ENCODE measurements at places on chromosomes 5 and 9.

DNA sequence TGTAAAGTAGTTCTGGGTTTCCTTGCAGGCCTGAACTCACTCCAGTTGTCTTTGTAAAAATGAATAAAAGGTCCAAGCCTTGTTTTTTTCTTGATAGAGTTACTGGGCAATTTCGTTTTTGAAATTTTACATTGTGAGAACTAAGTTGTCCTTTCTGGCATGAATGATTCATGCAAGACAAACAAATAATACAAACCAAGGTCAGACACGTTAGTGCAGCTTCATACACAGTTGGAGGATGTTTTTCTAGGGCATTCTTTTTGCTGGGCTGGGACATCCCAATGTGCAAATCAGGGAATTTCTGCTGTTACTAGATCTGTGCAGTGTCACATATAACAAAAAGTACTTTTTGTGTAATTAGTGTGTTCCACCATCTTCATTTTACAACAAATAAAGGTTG, 96.0 kb downstream of the MEGF10 start:
- DNase-seq, result no peak

DNA sequence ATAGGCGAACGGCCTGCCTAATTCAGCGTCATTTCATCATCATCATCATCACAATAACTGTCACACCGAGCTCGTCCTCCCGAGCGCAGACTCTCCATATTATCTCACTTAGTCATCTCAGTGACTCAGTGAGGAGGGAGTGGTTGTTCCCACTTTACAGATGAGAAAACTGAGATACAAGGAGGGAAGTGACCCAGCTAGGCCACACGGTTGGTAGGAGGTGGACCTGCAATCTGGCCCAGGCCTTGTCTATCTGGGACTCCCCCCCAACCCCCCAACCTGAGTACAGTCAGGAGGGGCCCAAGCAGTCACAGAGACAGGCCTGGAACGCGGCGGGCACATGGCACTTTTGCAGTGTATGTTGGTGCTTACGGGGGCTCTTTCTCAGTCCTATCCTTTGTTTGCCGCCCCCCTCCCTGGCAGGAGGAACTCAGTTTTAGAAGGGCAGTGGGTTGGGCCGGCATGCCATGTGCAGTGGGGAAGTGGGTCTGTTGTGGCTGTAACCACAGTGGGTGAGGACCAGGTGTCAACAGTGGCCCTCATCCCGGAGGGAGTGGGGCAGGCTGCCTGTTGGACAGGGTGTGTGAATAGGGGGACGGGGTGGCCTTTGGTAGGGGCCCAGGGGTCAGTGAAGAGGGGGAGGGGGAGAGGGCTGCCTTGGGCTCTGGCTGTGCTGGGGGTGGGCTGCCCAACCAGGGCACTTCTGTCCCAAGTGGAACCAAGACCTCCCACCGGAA, 1.7 kb upstream of the RXRA start:
- DNase-seq, result no peak

DNA sequence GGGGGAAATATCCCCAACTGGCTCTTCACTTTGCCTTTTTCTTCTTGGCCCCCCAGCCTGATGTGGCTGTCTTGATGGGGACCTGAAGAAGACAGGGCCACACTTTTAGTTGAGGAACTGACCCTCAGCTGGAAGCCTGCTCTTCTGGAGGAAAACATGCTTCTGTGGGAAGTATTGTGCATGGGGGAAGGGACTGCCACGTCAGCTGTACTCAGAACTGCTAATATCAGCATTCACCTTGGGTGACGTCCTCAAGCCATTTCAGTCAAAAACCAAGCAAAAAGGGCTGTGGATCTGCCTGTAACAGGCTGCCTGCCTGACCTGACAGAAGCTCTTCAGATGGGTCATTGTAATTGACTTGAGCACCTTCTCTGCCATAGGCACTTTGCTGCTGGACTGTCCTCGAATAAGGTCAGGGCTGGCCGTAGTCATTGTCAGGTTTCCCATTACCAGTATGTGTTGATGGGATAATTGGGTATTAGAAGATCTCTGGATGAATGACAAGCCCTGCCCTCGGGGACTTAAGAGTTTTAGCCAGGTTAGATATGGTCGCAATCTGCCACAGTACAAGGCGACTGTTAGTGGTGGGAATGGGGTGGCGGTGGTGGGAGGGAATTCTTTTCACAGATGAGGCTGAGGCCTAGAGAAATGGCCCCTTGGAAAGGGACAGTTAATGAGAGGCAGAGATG, 10.4 kb downstream of the RAI14 start:
- no peak for DNase-seq

- DNase-seq, result no peak
These were observed 4.6 kb downstream of the RAPGEF6 start for GRCh38 chr5:131630208-131630962.

DNA sequence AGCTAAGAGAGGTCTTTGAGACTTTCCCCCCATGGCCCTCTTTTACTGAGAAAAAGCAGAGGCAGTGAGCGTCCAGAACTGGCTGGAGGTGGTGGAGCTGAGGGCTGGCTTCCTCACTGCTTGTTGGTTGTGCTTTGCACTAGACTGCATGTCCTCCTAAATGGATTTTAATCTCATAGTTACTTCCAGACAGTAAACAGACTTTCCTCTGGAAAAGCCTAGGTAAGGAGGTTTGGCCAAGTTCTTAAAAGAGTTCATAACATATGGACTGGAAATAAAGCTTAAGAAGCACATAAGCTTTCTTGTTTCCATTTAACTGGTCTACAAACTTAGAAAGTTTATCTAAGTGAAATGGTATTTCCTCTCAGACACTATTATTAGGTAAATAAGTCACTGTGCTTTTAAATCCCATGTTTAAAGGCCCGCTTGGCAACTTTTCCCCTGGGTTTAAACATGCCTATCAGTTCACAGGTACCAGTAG, 2.0 kb downstream of the ASPN start:
- no peak for DNase-seq

- DNase-seq, result no peak
These were observed 340.3 kb downstream of the KDM4C start for GRCh38 chr9:7097785-7098752.

- no peak for DNase-seq
These were observed 233.8 kb downstream of the GADD45G start for GRCh38 chr9:89838621-89839020.

- no peak for DNase-seq
These were observed 137.3 kb upstream of the KLF9 start for GRCh38 chr9:70551801-70552200.

DNA sequence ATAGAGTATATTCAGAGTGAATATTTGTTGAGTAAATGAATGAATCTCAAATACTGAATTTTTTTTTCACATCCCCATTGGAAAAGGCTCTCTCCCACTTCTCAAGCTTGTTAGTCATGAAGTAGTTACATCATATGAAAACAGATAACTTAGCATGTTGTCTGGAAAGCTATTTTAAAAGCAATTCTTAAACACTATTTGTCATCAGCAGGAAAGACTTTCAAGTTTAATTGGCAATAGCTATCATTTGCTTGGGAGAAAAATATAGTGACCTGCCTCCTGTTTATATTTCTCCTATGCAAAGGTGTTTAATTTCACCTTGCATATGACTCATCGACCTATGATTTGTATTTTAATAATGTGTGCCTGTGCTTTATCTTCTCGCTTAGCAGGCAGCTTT, 499.8 kb upstream of the GRIA1 start:
- DNase-seq, result no peak

DNA sequence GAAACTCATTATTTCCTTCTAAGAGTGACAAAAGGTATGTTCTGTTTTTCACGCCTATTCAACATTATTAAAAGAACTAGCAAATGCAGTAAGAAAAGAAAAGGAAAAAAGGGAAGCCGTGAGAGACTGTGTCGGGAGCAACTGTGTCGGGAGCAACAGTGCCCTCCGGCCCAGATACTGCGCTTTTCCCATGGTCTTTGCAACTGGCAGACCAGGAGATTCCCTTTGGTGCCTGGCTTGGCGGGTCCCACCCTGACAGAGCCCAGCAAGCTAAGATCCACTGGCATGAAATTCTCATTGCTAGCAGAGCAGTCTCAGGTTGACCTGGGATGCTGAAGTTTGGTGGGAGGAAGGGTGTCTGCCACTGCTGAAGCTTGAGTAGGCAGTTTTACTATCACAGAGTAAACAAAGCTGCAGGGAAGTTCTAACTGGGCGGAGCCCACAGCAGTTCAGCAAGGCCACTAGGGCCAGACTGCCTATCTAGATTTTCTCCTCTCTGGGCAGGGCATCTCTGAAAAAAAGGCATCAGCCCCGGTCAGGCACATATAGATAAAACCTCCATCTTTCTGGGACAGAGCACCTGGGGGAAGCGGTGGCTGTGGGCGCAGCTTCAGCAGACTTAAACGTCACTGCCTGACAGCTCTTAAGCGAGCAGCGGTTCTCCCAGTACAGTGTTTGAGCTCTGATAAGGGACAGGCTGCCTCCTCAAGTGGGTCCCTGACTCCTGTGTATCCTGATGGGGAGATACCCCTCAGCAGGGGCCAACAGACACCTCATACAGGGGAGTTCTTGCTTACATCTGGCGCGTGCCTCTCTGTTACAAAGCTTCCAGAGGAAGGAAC, 1237.4 kb upstream of the CDH18 start:
- DNase-seq, result no peak

- no peak for DNase-seq
These were observed 137.9 kb upstream of the OTULINL start for GRCh38 chr5:14443671-14444093.

GRCh38 chr5:67092535-67092934, 104.1 kb downstream of the CD180 start:
- no peak for DNase-seq

- no peak for DNase-seq
These were observed 1185.5 kb upstream of the WWC1 start for GRCh38 chr5:167105941-167106340.

GRCh38 chr5:90939211-90939610, 380.6 kb downstream of the ADGRV1 start:
- no peak for DNase-seq

DNA sequence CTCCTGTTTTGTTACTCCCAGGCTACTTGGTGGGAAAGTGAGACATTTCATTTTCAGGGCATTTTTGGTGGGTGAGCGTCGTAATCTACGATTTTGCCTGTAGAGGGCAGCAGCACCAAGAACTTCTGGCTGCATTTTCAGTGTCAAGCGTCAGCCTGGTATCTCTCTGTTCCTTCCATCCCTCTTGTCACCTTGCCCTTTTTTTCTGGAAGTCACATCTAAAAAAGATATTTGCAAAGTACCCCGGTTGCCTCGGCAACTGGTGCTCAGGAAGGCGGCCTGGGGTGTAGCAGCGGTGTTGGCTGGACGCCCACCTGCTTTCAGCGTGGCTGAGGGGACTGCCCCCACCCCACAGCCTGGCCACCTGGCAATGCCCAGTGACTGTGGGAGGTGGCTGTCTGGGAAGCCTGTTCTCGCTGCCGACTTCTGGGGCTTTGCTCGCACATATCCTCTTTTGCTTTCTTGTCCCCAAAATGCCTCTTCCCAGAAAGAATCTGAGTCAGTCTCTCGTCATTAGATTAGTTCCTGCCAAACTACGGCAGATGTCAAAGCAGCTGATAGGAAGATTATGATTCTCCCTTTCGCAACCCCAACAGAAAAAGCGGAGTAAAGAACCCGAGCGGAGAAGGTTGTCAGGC, 84.5 kb downstream of the ACER2 start:
- DNase-seq, result peak; percentile 7

DNA sequence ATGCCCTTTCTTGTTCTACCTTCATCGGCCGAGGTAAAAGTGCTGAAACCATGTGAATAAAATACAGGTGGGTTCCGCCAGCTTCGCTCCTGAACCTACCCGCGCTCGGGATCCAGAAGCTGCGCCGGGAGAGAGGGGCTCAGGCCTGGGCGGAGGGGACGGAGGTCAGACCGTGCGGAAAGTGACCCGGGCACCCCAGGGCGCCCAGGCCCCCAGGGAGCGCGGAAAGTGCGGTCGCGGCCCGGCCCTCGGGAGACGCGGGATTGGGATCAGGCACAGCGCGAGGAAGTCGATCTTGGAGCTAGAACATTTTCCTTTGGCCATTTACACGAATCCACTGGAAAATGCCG, 329 bp downstream of the SYK start:
- no peak for DNase-seq

- DNase-seq, result no peak
These were observed 77.1 kb downstream of the C9orf152 start for GRCh38 chr9:110130791-110131416.

GRCh38 chr5:128224336-128224735, 140.8 kb downstream of the SLC12A2 start:
- DNase-seq, result no peak

DNA sequence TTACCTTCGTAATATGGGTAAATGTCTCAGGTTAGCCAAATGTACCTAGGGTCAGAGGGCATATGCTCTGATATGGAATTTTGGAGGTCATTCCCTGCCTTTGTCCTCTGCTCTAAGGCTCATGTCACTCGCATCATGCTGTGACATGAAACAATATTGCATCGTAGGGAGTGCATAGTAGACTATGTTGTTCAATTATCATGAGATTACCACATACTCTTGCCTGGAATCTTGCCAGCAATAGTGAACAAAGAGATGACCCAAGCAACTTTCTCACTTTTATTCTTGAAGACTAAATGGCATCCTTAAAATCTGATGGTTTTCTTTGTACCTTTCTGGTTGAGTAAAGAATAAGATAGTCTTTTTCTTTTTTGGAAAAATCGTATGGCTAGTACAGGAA, 27.6 kb downstream of the ZNF462 start:
- no peak for DNase-seq

GRCh38 chr5:99449786-99450185, 521.0 kb upstream of the CHD1 start:
- DNase-seq, result no peak

GRCh38 chr5:74446725-74447241, 193.7 kb downstream of the ENC1 start:
- no peak for DNase-seq

- no peak for DNase-seq
These were observed 2.5 kb downstream of the BRIX1 start for GRCh38 chr5:34918025-34918424.

GRCh38 chr5:104088876-104089778, 526.5 kb upstream of the NUDT12 start:
- no peak for DNase-seq

DNA sequence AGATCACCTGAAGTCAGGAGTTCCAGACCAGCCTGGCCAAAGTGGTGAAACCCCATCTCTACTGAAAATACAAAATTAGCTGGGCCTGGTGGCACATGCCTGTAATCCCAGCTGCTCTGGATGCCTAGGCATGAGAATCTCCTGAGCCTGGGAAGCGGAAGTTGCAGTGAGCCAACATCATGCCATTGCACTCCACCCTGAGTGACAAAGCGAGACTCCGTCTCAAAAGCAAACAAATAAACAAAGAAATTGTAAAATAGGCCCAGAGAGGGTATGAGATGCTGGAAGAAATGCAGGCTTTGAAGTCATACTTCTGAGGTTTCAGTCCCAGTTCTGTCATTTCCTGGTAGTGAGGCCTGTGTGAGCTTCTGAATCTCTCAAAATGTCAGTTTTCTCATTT, 5.3 kb upstream of the ARHGEF37 start:
- DNase-seq, result no peak

- no peak for DNase-seq
These were observed 5.3 kb upstream of the PRDM12 start for GRCh38 chr9:130658893-130659698.

DNA sequence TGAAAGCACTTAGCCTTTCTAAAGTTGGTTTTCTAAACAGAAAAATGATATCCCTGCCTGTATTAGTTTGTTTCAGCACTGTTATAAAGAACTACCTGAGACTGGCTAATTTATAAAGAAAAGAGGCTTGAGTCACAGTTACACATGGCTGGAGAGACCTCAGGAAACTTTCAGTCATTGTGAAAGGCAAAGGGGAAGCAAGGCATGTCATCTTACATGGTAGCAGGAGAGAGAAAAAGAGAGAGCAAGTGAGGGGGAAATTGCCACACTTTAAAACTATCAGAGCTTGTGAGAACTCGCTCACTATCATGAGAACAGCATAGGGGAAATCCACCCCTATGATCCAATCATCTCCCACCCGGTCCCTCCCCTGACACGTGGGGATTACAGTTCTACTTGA, 64.9 kb downstream of the FAM170A start:
- no peak for DNase-seq

- no peak for DNase-seq
These were observed 220.2 kb upstream of the DMRT1 start for GRCh38 chr9:621201-621855.
